Stimulated activated CD4-positive, alpha-beta T cell treated with anti-CD3 and anti-CD28 coated beads, Interleukin-1b, Interleukin-23, amount 100 ng/mL, for 24 hours (primary cell): ENCODE measurements at places on chromosomes 7 and 10.

DNA sequence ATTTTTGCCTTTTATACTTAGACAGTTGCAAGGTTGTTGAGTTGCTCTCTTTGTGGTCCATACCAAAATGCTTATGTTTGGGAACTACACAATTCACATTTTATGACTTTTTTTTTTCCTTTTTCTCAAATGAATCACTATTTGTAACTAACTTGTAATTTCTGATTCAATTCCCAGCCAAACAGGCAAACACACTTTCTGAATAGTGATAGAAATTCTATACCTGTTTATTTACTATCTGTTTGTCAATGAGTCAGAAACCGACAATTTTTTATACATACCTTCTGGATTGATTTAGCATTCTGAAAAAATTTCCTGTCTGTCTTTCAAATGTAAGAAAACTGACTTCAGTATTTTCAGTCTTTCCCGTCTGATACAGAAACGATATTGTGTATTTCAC, 69.1 kb downstream of the MBL2 start:
- DNase-seq = no peak

DNA sequence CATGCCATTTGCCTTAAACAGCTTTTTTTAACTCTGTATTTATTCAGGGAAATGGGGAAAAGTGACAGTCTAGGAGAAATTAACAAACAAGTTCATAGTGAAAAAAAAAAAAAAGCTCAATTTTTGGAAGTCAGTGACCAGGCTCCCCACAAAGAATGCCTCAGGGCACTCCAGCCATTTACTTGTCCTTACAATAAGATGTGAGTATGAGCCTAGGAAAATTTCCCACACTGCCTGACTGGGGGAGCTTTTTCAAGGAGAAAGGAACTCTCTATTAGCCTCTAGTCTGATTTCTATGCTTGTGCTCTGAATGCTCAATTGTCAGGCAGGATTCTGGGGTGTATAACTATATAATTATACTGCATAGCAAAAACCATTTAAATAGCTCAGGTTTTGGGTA, 74.9 kb upstream of the NRBF2 start:
- no peak for DNase-seq

DNA sequence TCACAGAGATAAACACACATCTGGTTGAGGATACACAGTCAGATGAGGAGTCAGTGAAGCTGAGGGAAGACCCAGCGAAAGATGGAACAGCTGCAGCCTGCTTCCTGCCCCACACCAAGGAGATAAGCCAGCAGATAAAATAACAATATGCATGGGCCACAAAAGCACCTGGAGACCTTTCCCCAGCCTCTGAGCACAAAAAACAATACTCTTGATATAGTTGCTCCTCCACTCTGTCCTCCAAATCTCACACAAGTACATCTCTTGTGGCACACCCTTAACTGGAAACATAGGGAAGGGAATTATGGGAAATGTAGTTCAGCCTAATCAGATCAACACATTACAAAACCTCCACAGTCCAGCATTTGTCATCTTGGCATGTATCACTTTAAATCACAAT, 9.7 kb upstream of the FHIP2A start:
- no peak for DNase-seq

GRCh38 chr7:88758381-88759229, 895 bp upstream of the ZNF804B start:
- no peak for DNase-seq

DNA sequence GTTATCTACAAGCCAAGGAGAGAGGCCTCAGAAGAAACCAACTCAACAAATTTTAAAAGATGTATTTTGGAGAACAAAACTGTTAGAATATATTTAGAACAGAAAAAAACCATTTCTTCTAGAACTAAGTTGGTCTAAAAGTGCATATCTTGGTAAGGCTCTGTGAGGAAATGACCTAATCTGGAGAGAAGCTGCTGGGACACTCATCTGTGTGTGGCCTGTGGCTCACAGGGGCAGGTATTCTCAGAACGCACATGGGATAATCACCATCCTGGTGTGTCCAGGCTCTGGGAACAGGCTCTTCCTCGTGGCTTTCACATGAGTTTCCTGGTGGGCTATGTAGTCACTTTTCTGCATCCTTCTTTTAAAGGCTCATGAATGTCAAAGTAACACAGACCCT, 38.1 kb upstream of the PRSS1 start:
- DNase-seq = no peak

- no peak for DNase-seq
These were observed 523.6 kb downstream of the PTPRN2 start for GRCh38 chr7:158063850-158064610.

GRCh38 chr10:47147186-47147585, 152.8 kb upstream of the GDF10 start:
- DNase-seq = no peak

GRCh38 chr10:125057158-125058001, 103.0 kb downstream of the CTBP2 start:
- DNase-seq = no peak

- no peak for DNase-seq
These were observed 62.8 kb downstream of the CFAP46 start for GRCh38 chr10:132879408-132880127.

DNA sequence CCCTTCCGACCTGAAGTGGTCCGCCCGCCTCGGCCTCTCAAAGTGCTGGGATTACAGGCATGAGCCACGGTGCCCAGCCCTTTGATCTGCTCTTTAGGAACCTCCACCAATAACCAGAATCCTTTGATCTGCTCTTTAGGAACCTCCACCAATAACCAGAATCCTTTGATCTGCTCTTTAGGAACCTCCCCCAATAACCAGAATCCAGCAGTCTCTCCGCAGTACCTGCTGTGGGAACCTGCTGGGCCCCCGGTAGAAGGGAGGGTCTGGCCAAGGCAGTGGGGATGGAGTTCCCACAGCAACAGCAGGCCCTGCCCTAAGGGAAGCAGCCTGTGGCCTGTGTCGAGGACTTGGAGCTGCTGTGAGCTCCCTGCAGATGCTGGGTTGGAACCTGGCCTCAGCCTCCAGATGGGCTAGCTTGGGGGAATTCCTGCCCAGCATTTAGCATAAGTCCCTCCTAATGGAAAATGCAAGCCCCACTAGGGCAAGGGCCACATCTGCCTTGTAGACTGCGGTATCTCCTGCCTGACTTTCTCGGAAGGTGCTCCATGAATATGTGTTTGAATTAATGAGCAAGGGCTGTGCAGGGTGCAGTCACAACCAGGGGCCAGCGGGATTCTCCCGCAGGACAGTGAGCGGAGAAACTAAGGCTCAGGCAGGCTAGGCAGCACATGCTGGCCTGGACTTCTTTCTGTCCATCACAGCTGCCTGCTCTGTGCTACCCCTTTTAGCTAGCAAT, 165.8 kb downstream of the UBE2H start:
- DNase-seq = no peak

- no peak for DNase-seq
These were observed 5.4 kb downstream of the MYOF start for GRCh38 chr10:93476756-93477155.

GRCh38 chr7:116998567-116999175, 45.4 kb downstream of the ST7 start:
- no peak for DNase-seq

GRCh38 chr7:92051655-92052054, 82.6 kb downstream of the CYP51A1 start:
- no peak for DNase-seq
